ENCODE measurements at places on chromosomes 12 and 14. TPM values are rescaled to one million over a fixed set of nuclear protein-coding genes. Genes with fewer than 3 reads are reported as not detected.
A peak's percentile ranks its signal among the peaks of the same experiment; 100 is the strongest.

GRCh38 chr12:45638386-45638785 lies 91.1 kb upstream of the ARID2 start:
- no peak for DNase-seq

DNA sequence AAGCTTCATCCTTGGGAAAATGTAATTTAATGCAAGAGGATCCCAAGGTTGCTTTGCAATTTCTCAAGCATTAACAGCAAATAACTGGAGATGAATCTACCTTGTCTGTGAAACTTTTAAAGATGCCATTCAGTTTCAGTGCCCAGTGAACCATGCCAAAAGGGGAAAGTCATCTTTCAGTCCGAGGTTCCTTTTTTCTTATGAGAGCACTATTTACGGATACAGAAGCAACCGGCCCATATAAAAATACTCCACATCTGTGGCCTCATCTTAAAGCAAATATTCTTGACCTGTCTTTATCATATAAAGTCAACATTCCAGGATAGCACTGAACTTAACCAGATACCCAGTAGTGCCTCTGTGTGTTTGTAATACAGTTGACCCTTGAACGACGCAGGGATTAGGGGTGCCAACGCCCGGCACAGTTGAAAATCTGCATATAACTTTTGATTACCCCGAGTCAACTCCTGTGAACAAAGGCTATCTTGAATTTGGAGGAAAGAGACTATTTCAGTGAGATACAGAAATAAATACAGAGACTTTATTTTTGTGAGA lies 209.4 kb downstream of the PCNX1 start:
- DNase-seq = no peak

- DNase-seq = no peak
Observed at GRCh38 chr12:996881-997280, 5.9 kb downstream of the ERC1 start.

- no peak for DNase-seq
Observed at GRCh38 chr12:128976120-128976738, 123.0 kb downstream of the GLT1D1 start.

DNA sequence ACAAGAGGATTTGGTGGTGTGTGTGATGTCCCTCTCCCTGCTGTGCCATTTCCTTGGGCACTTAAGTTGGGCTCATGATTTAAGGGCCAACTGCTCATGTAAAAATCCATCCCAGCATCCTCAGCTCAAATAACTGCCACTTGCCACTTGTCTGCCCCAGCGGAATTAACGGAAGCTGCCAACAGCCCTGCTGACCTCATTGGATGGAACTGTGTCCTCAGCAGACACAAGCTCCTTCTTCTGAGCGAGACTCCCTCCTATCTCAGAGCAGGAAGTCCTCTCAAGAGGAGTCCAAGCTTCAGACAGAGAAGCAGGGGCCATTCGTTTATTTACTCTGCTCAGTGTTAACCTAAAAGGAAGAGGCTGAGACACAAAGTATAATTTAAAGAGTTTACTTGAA lies 29.6 kb upstream of the PRMT8 start:
- DNase-seq = no peak

DNA sequence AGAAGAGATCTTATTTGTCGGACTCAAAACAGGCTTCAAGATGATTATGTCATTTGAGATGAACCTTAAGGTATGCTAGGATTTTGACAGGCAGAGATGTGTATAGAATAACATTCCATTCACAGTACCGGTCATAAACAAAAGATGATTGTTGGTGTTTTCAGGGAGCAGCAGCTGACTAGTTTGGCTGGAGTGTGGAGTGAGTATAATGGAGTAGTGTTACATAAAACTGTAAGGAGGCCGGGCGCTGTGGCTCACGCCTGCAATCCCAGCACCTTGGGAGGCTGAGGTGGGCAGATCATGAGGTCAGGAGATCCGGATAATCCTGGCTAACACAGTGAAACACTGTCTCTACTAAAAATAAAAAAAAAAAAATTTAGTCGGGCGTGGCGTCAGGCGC lies 23.9 kb downstream of the SERPINA10 start:
- DNase-seq = no peak

DNA sequence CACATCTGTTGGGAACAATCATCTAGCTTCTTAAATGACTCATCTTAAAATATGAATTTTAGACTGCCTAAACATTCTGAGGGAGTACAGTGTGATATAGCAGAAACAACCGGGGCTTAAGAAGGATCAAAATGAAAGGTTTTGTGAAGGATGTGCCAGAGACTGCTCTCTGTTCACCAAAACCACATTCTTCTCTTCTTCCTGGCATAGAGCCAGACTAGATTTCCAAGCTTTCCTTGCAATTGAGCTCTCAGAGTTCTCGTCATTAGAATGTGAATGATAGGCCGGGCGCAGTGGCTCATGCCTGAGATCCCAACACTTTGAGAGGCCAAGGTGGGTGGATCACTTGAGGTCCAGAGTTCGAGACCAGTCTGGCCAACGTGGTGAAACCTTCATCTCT lies 94.5 kb downstream of the LRRIQ1 start:
- no peak for DNase-seq

- no peak for DNase-seq
Observed at GRCh38 chr12:66453844-66454243, 151.6 kb downstream of the HELB start.

STX2 gene
- polyA plus RNA-seq = 17.9 TPM

TAS2R10 gene
- 0.50 TPM for polyA plus RNA-seq

DNA sequence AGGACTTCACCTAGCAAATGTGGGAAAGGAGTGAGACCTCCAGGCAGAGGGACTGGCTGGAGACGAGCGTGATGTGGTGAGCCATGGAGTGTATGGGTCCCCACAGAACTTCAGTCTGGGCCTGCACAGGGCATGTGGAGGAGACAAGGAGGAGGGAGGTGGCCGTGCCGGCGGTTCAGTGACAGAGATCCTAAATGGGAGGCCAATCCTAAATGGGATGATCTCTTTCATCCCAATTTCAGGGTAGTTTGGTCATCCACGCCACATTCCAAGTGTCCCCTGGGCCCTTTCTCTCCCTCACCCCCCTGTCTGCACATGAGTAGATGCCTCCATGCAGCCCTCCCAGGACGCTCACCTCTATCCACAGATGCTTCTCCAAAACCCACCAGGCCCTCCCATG lies 13.2 kb downstream of the SERPINA5 start:
- no peak for DNase-seq

GRCh38 chr12:110790301-110790700 lies 47.6 kb upstream of the PPP1CC start:
- DNase-seq = peak; percentile 27

- peak; percentile 68 for DNase-seq
Observed at GRCh38 chr12:53938326-53939140, at the start of gene HOXC13. HOXC13 (plus strand) TSS chr12:53938831; CDS start chr12:53938907, 76 bp downstream.

DNA sequence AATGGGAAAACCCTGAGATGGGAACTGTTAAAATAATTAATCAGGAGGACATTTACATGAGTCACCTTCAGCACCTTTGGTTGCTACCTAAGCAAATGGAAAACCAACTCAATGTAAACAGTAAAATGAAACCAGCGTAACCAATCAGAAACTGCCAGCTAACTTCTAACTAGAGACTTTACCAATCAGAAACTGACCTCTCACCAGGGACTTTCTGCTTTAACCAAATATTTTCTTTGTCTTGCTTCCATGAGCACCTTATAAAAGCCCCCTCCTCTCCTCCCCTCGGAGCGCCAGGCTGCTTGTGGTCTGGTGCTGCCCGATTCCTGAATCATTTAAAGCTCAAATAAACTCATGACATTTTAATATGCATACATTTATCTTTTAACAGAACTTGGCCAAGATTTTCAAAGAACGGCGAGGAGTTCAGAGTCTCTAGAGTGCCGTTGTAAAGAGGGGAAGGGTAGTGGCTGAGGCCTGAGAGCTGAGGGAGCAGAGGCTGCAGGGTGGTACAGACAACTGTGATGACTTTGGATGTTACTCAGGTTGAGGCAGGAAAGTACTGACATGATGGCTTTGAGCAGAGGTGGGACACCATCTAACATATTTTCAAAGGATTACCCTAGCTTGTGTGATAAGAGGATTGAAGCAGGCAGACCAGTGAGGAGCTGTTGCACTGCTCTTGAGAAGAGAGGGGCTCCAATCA lies 183.6 kb downstream of the CRADD start:
- DNase-seq = no peak

DNA sequence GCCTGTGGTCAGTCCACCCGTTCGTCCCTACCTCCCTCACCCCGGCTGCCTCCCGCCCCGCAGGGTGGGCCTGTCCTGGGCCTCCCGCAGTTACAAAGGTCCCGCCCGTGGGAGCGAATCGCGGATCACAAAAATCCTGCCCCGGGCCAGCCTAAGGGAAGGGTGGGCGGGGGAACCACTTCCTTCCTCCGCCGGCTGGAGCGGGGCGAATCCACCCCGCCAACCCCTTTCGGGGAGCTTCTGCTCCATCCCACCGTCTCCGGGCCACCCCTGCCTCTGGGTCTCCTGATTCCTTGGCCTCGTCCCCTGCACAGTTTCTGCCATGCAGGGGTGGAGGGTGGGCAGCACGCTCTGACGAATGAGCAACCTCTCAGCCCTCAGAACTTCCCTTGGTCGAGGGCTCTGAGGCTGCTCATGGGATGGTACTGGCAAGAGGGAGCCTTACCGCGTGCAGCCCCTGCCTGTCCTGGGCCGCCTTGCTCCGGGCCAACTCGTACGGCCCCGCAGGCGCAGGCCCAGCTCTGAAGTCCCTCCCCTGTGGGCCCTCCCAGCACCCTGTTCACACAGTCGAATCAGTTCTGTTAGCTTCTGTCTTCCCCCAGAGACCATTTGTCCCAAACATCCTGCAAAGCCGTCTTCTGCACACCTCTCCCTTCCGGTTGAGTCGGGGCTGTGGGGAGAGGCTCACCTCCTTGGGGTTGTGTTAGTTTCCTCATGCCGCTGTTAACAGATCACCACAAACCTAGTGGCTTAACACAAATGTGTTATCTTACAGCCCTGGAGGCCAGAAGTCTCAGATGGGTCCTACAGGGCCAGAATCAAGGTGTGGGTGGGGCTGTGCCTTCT lies 589 bp upstream of the HVCN1 start:
- peak; percentile 61 for DNase-seq

SLC16A7 gene
- 2.7 TPM for polyA plus RNA-seq

DNA sequence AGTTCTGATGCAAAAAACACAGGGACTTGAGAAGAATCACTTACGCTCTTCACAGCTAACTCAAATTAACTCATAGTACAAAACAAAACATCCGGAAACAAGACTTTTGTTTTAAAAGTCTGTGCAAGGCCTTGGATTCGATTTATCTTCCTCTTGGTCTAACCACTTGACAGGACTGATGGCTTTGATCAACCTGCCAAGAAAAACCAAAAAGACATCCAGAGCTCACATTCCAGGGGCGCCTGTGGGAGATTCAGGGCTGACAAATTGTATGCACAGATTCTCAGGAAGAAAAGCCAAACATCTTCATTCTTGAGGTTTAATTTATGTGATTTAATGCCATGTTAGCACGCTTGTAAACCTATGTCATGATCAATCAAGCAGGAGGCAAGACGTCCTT lies 129.1 kb upstream of the TMCC3 start:
- DNase-seq = no peak

DNA sequence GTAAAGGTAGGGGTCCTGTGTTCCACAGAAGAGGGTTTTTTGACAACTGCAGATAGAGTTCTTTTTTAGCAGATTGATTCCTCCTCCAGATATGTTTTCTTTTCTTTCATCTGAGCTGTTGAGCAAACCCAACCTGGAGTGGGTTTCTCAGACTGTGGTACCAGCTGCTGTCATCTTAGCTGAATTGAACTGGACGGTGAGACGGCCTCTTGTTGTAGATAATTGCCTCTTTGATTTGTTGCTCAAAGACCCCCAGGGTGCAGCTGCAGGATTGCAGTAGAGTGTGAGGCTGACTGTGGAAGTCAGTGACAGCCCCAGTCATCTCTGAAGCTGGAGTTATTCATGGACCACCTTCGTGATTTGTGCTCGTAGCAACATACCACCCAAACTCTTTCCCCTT lies 317.7 kb downstream of the AACS start:
- no peak for DNase-seq

DNA sequence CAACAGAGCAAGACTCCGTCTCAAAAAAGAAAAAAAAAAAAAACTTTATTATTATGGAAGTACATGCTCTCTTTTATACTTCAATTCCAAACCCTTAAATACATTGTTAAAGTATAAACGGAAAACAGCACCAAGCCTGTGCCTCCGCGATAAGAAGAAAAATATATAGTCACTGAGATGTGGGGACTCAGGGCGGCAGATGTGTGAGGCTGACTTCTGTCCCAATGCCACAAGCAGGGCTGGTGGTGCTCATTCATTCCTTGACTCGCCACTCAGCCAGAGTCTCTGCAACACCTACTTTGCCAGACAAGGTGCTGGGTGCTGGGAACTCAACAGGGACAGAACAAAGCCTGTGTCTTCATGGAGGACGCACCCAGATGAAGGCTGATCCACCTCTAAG lies 13.8 kb downstream of the LGMN start:
- no peak for DNase-seq

KRT6C gene
- polyA plus RNA-seq = not detected

EPYC gene
- polyA plus RNA-seq = not detected

GRCh38 chr12:67025543-67026114 lies 243.5 kb upstream of the CAND1 start:
- no peak for DNase-seq

DNA sequence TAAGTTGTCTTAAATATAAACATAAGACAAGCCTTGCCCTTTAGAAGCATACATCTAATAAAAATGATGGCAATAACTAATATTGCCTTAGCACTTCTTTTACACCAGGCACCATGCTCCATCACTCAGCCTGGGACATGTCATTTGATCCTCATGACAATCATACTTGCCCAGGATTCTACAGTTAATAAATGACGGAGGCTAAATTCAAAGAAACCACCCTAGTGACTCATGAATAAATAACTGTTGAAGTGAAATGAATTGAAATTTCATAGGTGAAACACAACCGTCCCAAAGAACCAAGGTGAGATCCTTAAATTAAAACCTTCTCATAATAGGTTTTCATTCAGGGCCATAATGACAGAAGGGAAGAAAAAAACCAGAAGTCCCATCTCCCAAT lies 89.5 kb downstream of the GRIN2B start:
- no peak for DNase-seq

PLEKHD1 gene
- 0.62 TPM for polyA plus RNA-seq

DNA sequence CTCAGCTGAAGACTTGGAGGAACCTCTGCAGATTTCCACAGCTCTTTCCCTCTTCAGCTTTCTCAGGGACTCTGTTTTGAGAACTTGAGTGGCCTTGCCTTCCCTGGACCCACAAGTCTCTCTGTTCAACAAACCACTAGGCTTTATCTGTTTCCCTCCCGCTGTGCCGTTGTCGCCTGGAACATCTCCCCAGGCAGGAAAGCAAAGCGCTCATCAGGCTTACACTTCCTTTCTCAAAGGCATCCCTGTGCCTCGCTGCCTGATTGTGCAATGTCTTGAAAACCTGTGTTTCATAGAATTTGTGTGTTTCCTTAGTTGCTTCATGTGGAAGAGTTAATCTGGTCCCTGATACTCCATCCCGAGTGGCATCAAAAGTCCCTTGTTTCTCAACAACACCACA lies 64.1 kb downstream of the PPM1A start:
- DNase-seq = no peak

KRT82 gene
- polyA plus RNA-seq = not detected
